WTC11 (cell line): ENCODE measurements at places on chromosomes 2 and 18. TPM values are rescaled to one million over a fixed set of nuclear protein-coding genes. Genes with fewer than 3 reads are reported as not detected.

DNA sequence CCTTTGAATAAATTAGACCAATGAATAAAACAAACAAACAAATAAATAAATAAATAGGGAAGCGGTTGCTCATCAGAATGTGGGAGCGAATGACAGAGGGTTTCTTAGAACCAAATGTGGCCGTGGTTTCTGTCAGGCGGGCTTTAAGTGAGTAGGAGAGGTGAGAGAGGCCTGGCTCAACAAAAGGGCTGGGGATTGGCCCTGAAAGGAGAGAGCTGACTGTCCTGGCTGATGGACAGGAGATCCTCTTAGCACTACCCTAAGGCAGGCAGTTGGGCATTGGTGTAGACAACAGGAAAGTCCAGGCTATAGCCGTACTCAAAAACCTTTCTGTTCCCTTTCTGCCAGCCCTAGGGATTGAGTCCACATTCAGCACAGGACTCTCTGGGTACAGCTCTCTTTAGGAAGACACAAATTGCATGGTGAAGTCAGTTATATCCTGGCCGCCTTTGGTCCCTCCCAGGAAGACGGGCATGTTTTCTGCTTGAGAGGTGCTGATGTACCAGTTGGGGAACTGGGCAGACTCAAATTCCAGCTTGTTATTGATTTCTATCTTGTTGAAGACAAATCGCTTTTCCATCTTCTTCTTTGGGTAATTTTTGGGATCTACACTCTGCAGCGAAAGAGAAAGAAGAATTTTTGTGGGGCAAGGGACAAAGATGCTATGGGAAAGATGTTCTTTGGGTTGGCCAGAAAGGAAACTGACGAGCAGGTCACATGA is 6.5 kb downstream of the IL1B start:
- DNase-seq = no peak
- no peak overlapping the region for H3K4me3 ChIP-seq
- H3K27ac ChIP-seq = no peak overlapping the region

DNA sequence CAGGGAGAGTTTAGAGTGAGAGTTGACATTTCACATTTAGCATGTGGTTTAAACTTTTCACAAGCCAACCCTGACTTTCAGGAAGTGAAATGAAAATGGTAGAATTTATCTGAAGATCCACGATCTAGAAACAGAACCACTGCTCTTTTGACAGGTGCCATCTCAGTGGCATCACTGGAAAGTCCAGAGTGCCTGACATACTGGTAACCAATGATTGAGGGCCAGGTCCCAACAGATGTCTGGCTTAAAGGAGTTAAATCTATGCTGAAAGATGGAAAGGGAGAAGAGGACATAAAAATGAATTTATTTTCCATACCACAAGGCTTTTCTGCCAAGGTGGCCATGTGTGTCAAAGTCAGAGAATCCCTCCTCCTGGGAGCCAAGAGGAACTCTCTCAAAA is 2.7 kb downstream of the IL36G start:
- H3K4me1 ChIP-seq = no peaks in the 10 kb centered on the region
- no peak for DNase-seq
- H3K27me3 ChIP-seq = peaks cover 35% of the 10 kb centered on the region

The TEX44 gene
- not detected in 3 replicates for total RNA-seq

- DNase-seq = no peak
- no peaks in the 10 kb centered on the region for H3K36me3 ChIP-seq
- no peak overlapping the region for H3K27ac ChIP-seq
- H3K27me3 ChIP-seq = no peaks in the 10 kb centered on the region; the same call in 1 of the 2 replicates
These were observed 466.5 kb upstream of the ID2 start for GRCh38 chr2:8215159-8215863.

The SMC6 gene
- 39.9 to 46.7 TPM (median 40.5 TPM) in 3 replicates for total RNA-seq

GRCh38 chr2:137659616-137660015 is 304.7 kb upstream of the HNMT start:
- H3K36me3 ChIP-seq = no peaks in the 10 kb centered on the region
- no peaks in the 10 kb centered on the region for H3K27me3 ChIP-seq
- H3K4me3 ChIP-seq = no peak overlapping the region
- H3K4me1 ChIP-seq = no peaks in the 10 kb centered on the region
- no peak overlapping the region for H3K27ac ChIP-seq

The NTSR2 gene
- 0.16 TPM in 1 of 3 replicates, not detected in the others for total RNA-seq

DNA sequence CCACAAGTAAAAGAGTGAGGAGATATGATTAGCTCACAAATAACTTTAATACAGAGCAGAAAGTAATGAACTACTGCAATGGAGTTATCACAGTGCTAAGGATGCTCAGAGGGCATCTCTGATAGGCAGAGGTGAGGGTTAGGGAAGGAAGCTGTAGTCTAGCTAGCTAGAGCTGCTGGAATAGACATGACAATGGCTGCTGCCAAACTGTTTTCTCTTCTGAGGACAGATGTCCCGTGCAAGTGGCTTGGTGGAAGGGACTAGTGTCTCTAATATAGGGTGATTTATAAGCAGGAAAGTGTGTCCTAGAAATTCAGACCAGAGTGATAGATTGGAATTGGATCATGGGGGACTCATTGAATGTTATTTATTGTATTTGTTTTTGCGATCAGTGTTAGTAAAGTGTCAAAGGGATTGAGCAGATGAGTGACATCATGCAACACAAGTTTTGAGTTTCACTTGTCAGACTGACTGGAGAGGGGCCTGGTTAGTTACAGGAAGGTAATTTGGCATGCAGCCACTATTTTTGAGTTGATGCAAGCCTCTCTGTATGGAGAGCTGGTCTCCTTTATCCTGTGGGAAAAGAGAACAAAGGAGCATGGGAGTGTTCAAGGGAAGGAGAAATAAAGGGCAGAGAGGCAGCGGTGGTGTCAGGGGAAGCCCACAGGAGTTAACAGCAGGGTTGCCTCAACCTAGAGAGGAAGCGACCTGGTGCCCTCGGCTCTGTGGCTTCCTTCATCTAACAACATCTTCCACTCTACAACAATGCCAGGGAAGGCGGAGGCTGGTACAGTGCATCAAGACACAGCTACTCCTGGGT is 1.9 kb downstream of the CTLA4 start:
- no peak for DNase-seq
- no peaks in the 10 kb centered on the region for H3K36me3 ChIP-seq
- H3K27me3 ChIP-seq = no peaks in the 10 kb centered on the region
- H3K4me1 ChIP-seq = no peaks in the 10 kb centered on the region

- H3K4me3 ChIP-seq = peak overlapping the region; percentile 50
- H3K36me3 ChIP-seq = peaks cover 12% of the 10 kb centered on the region
- peak overlapping the region; percentile 97 for H3K27ac ChIP-seq
- peak; percentile 44 for DNase-seq
- peaks cover 53% of the 10 kb centered on the region for H3K4me1 ChIP-seq
These were observed 220.9 kb upstream of the EPHA4 start for GRCh38 chr2:221792971-221793521.

The POTEF gene
- 10.5 to 13.6 TPM (median 13.3 TPM) in 3 replicates for total RNA-seq

- H3K36me3 ChIP-seq = no peaks in the 10 kb centered on the region
- no peak overlapping the region for H3K27ac ChIP-seq
- H3K4me3 ChIP-seq = no peak overlapping the region
- no peaks in the 10 kb centered on the region for H3K4me1 ChIP-seq
- no peaks in the 10 kb centered on the region for H3K27me3 ChIP-seq
These were observed 551.7 kb upstream of the NETO1 start for GRCh38 chr18:73419531-73419930.

- H3K36me3 ChIP-seq = no peaks in the 10 kb centered on the region
- no peak overlapping the region for H3K4me3 ChIP-seq
- no peaks in the 10 kb centered on the region for H3K27me3 ChIP-seq
- H3K27ac ChIP-seq = peak overlapping the region; percentile 31; the same call in 1 of the 2 replicates
- peaks cover 10% of the 10 kb centered on the region for H3K4me1 ChIP-seq
These were observed 52.8 kb downstream of the IKZF2 start for GRCh38 chr2:213098612-213099011.

- H3K4me1 ChIP-seq = no peaks in the 10 kb centered on the region; the same call in 1 of the 2 replicates
- no peaks in the 10 kb centered on the region for H3K27me3 ChIP-seq
- peaks cover 17% of the 10 kb centered on the region for H3K36me3 ChIP-seq
- DNase-seq = no peak
These were observed 201.1 kb downstream of the SPP2 start for GRCh38 chr2:234251326-234252271.

DNA sequence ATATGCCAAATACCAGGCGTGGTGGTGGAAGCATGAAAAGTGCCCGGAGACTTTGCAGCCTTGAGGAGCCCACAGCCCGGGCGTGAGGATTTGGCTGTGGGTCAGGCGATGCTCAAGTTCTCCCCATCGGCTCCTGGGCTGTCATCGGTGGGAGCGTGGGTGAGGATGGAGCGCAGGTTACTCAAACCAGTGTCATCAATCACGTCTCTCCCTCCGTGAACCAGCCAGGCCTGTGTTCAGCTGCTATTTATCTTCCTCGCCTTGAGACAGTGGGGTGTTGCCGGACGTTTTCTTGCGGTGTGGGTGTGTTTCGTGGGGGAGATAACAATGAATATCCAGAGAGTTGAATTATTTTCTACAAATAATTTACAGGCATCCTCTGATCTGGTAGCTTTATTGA is 317.6 kb downstream of the EIPR1 start:
- H3K36me3 ChIP-seq = peaks cover 2% of the 10 kb centered on the region; the same call in 1 of the 2 replicates
- no peak for DNase-seq
- H3K27ac ChIP-seq = no peak overlapping the region
- no peak overlapping the region for H3K4me3 ChIP-seq

GRCh38 chr2:12797815-12798214 is 81.1 kb downstream of the TRIB2 start:
- peaks cover 2% of the 10 kb centered on the region; the same call in 1 of the 2 replicates for H3K27me3 ChIP-seq
- no peak overlapping the region for H3K27ac ChIP-seq
- H3K4me3 ChIP-seq = no peak overlapping the region
- H3K36me3 ChIP-seq = peaks cover 12% of the 10 kb centered on the region
- no peaks in the 10 kb centered on the region for H3K4me1 ChIP-seq

The PROM2 gene
- total RNA-seq = 7.9 to 11.8 TPM (median 8.3 TPM) in 3 replicates

GRCh38 chr2:134623796-134624195 is 95.0 kb downstream of the TMEM163 start:
- H3K4me3 ChIP-seq = no peak overlapping the region
- no peaks in the 10 kb centered on the region for H3K4me1 ChIP-seq
- DNase-seq = no peak
- H3K36me3 ChIP-seq = peaks cover 9% of the 10 kb centered on the region
- H3K27ac ChIP-seq = no peak overlapping the region

- H3K36me3 ChIP-seq = peaks cover 15% of the 10 kb centered on the region
- peak overlapping the region; percentile 95 for H3K27ac ChIP-seq
These were observed 633 bp upstream of the ARMC9 start for GRCh38 chr2:231197706-231198290.

The VIT gene
- 0.11 to 0.46 TPM (median 0.27 TPM) in 3 replicates for total RNA-seq

- H3K4me3 ChIP-seq = peak within 1 kb of the TSS; percentile 65
- no peaks in the 10 kb centered on the region for H3K36me3 ChIP-seq
- DNase-seq = peak; percentile 73
- H3K4me1 ChIP-seq = peaks cover 47% of the 10 kb centered on the region
- H3K27ac ChIP-seq = peak within 1 kb of the TSS; percentile 48; the same call in 1 of the 2 replicates
These were observed at the start of gene TMBIM1 for GRCh38 chr2:218292048-218293014. TSS of gene TMBIM1 (minus strand) at chr2:218292503. CDS start at chr2:218282141, 10,362 bp downstream.

The IL1A gene
- 0.34 to 0.55 TPM (median 0.42 TPM) in 3 replicates for total RNA-seq

- H3K4me3 ChIP-seq = no peak overlapping the region
- no peaks in the 10 kb centered on the region for H3K27me3 ChIP-seq
- H3K4me1 ChIP-seq = peaks cover 10% of the 10 kb centered on the region
- no peak overlapping the region for H3K27ac ChIP-seq
- DNase-seq = no peak
- H3K36me3 ChIP-seq = no peaks in the 10 kb centered on the region; the same call in 1 of the 2 replicates
These were observed 36.3 kb downstream of the THSD7B start for GRCh38 chr2:136801661-136802060.

The ANKRD44 gene
- 0.68 to 0.85 TPM (median 0.71 TPM) in 3 replicates for total RNA-seq

DNA sequence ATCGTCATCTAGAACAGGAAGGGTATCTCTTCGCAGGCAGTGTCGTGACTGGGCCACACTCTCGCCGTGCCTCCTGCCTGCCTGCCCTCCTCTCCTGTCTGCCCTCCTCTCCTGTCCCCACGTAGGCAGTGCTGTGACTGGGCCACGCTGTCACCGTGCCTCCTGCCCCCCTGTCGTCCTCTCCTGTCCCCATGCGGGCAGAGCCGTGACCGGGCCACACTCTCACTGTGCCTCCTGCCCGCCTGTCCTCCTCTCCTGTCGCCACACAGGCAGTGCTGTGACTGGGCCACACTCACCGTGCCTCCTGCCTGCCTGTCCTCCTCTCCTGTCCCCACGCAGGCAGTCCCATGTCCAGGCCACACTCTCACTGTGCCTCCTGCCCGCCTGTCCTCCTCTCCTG is 51.4 kb downstream of the ZNF236 start:
- peaks cover 17% of the 10 kb centered on the region for H3K36me3 ChIP-seq
- no peak for DNase-seq
- H3K27ac ChIP-seq = peak overlapping the region; percentile 75; the same call in 1 of the 2 replicates
- H3K27me3 ChIP-seq = no peaks in the 10 kb centered on the region
- H3K4me3 ChIP-seq = no peak overlapping the region

DNA sequence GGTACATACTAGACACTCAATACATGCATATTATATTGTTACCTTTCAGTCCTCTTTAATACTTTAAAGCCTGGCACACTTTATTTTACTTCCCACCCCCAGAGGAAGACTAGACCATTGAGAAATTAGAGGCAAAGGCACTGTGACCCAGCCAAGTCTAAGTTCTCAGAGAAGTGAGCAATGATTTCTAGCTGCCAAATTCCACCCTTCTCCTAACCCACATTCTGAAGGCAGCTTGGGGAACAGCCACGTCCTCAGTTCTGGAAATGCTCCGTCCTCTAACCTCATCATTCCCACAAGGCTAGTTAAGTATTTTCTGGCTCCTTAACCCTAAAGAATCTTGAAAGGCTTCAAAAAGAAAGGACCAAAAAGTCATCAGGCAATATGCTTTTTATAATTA is 86.6 kb downstream of the COL5A2 start:
- no peak for DNase-seq
- no peak overlapping the region for H3K4me3 ChIP-seq
- no peaks in the 10 kb centered on the region for H3K36me3 ChIP-seq
- H3K27ac ChIP-seq = no peak overlapping the region

- DNase-seq = no peak
- peaks cover 10% of the 10 kb centered on the region for H3K36me3 ChIP-seq
- H3K4me1 ChIP-seq = peaks cover 27% of the 10 kb centered on the region
- no peak overlapping the region for H3K4me3 ChIP-seq
These were observed 1326.8 kb upstream of the TMEFF2 start for GRCh38 chr2:193521523-193521922.
